ENCODE measurements at places on chromosomes 6 and 20.
A peak's percentile ranks its signal among the peaks of the same experiment; 100 is the strongest.

- no peak for DNase-seq
Measured at GRCh38 chr20:61340157-61340556, 88.1 kb downstream of the CDH4 start.

DNA sequence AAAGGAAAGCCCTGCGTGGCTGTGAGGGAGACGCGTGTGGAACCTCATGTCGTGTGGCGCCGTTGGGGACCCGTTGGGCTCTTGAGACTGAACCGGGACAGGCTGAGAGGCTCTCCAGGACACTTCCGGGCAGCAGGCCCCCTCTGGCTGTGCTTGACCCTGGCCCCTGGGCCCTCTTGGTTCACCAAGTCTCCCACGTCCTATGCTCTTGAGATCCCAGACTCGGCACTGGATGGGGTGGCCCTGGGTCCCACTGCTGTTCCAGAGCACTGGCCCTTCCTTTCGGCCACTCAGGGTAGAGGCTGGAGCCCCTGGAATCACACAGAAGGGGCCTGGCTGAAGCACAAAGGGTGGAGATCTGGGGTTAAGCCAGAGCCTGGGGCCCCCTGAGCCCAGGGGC, 30.4 kb downstream of the NTSR1 start:
- no peak for DNase-seq

DNA sequence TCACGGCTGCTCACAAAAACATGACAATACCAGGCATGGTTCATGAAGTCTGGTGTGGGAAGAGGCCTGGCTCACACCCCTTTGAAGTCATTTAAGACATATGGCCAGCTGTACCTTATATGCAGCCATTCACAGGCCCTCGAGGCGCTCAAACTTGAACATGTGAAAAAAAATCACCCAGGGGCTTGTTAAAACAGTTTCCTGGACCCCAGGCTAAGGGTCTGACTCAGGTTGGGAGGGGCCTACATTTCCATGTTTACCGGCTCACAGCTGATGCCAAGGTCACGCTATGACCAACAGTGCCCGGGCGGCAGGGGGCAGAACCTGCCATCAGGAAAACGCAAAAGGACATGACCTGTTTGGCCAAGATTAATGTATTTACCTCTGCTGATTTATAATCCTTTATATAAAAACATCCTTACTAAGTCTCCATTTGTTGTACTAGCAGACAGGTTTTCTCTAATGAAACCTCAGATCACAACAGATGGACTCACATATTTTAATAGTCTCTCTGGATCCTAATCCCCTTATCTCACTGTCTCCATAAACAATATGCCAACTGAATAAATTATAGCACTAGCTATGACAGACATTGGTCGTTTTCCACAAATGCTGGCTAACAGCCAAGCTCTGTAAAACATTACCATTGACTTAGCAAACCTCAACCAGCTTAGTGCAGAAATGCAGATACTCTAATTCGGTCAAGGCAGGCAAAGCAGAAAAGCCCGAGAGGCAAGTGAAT, 19.9 kb downstream of the EZR start:
- no peak for DNase-seq

- no peak for DNase-seq
Measured at GRCh38 chr20:46255440-46256104, 52.7 kb downstream of the CDH22 start.

DNA sequence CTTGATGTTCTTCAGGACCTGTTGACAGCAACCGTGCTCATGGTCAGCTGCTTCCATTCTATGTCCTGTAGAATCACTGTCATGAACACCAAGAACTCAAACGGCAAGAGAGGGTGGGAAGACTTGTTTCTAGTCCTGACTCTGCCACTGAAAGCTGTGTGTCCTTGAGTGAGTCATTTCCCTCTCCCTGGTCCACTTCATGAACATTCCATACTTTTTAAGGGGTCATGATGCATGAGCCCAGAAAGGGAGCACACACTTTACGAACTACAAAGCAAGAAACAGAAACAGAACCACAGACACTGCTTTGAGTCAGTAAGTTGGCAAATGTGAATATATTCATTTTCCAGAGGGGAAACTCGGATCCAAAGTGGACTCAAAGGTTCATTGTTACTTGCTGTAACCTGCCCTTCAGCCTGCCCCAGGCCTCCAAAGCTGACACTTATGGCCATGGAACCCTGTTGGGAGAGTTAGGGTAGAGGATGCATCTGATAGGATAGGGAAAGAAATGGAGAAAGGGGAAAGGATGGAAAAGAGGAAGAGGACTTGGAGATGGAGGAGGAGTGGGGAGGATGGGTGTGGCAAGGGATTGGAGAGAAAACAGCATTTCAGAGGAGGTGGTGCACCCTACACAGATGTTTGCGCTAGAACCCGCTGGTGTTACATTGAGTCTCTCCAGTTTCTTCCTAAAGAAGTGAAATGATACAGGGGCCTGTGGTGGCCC, 129.8 kb downstream of the FOXO3 start:
- no peak for DNase-seq

DNA sequence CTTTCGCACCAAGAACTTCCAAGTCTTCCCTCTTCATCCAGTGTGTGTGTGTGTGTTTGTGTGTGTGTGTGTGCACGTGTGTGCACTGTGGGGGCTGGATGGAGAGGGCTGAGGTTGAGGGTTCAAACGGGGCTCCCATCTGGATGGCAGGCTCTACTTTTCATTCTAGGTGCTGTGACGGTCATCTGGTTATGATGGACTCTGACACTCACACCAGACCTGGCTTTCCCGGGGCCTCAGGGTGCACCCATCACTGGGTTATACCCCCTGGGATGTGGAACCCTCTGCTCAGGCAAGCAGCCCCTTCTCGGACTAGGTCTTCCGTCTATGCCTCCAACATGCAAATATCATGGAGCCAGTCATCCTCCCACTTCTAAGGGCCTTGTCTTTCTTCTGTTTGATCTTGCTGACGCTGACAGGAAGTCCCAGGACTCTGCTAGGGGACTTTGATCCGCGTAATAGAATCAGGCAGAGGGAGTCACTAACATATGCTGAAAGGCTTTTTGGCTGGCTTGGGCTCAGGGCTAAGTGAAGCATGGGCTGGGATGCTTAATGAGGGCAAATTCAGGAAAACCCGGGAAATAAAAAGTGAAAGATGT, 313.6 kb downstream of the CDC5L start:
- no peak for DNase-seq

DNA sequence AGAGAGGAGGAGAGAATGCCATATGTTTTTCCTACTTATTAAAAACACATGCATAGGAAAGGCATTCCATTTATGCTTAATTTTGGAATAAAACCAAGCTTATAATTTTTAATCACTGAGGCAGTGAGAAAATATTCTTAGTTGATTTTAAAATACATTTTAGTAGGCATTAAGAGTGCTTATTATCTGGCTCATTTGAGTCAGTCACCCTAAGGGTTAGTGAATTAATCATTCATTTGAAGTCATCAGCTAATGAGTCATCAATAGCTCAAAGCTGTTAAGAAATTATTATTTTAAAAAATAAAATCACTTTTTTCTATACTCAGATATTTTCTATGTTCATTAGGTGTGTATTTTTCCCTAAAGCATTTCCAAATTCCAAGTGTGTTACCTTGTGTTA, 81.6 kb downstream of the TMEM200A start:
- DNase-seq, result no peak

- no peak for DNase-seq
Measured at GRCh38 chr6:128029826-128030225, 129.0 kb upstream of the THEMIS start.

DNA sequence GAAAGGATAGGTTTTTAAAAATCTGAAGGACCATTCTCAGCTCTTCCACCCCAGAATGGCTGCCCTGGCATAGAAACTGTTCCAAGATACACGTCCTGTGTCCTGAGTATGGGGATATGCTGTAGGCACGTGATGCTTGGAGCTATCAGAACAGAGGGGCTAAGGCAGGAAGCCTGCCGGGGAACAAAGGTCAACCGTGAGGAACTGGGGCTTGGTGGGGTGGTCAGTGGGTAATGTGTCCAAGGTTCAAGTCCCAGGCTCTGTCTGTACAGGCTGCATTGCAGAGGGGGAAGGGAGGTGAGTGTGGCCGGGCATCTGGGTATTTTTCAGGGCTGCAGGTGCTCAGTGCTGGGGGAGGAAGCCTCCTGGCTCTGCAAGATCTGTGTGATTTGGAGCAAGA, 479.6 kb upstream of the CHD6 start:
- DNase-seq, result no peak

DNA sequence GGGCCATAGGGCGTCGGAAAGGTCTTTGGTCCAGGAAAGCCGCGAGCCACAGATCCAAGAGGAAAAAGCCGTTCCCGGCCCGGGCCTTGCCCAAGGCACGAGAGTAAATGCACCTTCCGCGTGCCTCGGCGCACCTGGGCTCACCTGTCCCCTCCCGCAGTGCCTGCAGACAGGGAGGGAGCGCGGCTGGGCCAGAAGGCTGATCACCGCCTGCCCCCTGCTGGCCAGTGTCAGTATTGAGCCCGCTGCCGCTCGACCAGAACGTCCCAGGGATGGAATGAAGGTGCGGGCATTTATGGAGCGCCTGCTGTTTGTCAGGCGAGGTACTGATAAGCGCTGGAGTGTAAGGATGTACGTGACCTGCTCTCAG, 679 bp upstream of the LPIN3 start:
- peak; percentile 84 for DNase-seq

DNA sequence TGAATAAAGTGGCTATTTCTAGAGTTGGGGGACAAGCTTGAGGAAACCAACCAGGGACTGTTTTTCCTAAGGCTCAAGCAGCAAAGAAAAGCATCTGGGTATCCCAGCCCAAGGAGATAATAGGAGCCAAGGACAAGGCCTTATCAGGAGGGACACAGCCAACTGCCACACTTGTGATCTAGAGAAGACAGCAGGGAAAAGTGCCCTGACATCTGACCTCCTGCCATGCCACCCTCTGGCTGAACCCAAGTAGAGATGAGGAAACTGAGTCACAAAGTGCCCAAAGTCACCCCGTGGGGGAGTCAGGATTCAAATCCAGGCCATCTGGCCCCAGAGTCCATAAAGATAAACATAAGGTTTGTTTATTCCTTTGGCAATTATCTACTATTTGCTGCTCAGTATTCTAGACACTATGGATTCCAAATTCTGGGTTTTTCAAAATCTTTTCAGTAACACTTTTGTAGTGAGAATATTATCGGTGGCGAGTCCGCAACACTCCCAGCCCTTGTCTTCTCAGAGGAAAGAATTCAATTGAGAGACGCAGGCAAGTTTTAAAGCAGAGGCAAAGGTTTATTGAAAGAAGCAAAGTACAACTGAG, 3.5 kb upstream of the LBP start:
- no peak for DNase-seq

GRCh38 chr6:124495665-124496190, 466.5 kb upstream of the RNF217 start:
- no peak for DNase-seq

DNA sequence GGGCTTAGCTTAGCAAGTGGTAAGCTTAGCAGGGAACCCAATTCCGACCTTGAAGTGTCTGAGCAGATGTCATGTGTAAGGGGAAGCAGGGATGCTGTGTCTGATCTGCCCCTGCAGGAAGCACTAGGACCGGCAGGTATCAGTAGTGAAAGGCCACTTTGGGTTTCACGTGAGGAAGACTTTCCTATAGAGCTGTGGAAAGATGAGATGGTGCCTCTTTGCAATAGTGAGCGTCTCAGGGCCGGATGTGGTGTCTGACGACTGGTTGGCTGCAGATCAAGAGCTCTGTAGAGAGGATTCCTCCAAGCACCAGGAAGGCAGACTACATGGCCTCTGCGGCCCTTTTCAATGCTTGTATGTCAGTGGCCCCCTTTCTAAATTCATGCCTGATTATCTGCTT, 98.3 kb downstream of the TIAM2 start:
- DNase-seq, result no peak

GRCh38 chr6:19434065-19434464, 403.1 kb upstream of the ID4 start:
- DNase-seq, result no peak

DNA sequence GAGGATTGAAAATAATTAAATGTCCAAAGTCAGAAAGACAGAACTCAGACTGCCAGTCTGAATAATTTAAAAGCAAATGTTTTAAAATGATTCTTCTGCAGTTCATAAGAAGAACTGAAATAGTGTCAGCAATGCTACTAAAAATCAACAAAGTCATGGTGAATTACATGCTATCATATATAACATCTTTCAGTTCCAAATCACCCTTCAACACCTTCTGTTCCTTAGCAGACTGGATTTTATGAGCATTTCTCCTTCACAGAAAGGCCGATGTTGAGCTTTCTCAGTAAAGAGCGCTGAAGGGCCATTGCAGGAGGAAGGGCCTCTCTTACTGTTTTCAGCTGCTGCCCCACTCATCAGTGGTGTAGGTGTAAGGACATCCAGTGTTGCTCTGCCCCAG, 63.3 kb downstream of the AIG1 start:
- DNase-seq, result no peak

GRCh38 chr20:59031564-59032022, 542 bp downstream of the ATP5F1E start:
- no peak for DNase-seq

- no peak for DNase-seq
Measured at GRCh38 chr6:32764048-32764447, 716 bp upstream of the HLA-DQB2 start.

- no peak for DNase-seq
Measured at GRCh38 chr6:89361171-89361570, 8.6 kb upstream of the UBE2J1 start.

DNA sequence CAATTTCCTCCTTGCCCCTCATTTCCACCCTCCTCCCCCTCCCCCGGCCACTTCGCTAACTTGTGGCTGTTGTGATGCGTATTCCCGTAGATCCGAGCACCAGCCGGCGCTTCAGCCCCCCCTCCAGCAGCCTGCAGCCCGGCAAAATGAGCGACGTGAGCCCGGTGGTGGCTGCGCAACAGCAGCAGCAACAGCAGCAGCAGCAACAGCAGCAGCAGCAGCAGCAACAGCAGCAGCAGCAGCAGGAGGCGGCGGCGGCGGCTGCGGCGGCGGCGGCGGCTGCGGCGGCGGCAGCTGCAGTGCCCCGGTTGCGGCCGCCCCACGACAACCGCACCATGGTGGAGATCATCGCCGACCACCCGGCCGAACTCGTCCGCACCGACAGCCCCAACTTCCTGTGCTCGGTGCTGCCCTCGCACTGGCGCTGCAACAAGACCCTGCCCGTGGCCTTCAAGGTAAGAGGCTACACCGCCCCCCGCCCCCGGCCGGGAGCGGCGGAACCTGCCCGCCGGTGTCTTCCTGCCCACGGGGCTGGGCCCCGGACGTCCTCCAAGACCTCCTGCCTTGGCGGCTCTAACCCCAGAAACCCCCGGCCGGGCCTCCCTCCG, 44.9 kb upstream of the SUPT3H start:
- DNase-seq, result peak; percentile 78

GRCh38 chr20:13277663-13278295, 56.7 kb downstream of the ISM1 start:
- DNase-seq, result no peak

- no peak for DNase-seq
Measured at GRCh38 chr20:63547725-63548480, at the start of gene SRMS. SRMS (minus strand) TSS chr20:63547749; CDS start chr20:63547463, 286 bp downstream.

DNA sequence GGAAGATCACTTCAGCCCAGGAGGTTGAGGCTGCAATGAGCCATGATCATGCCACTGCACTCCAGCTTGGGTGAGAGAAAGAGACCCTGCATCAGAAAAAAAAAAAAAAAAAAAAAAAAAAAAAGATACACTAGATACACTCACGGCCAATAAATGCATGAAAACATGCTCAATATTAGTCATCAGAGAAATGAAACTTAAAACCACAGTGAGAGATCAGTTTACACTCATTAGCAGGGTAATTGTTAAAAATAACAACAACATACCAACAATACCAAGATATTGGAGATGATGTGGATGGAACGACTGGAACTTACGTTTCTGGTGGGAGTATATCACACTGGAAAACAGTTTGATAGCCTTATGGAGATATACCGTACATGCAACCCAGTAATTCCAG, 29.9 kb downstream of the HS3ST5 start:
- DNase-seq, result no peak
